Omental fat pad (tissue), 4 donors: ENCODE measurements at places on chromosomes 16 and 17.

- DNase-seq, result no peak
These were observed 2.7 kb upstream of the RRAD start for GRCh38 chr16:66927918-66928649.

DNA sequence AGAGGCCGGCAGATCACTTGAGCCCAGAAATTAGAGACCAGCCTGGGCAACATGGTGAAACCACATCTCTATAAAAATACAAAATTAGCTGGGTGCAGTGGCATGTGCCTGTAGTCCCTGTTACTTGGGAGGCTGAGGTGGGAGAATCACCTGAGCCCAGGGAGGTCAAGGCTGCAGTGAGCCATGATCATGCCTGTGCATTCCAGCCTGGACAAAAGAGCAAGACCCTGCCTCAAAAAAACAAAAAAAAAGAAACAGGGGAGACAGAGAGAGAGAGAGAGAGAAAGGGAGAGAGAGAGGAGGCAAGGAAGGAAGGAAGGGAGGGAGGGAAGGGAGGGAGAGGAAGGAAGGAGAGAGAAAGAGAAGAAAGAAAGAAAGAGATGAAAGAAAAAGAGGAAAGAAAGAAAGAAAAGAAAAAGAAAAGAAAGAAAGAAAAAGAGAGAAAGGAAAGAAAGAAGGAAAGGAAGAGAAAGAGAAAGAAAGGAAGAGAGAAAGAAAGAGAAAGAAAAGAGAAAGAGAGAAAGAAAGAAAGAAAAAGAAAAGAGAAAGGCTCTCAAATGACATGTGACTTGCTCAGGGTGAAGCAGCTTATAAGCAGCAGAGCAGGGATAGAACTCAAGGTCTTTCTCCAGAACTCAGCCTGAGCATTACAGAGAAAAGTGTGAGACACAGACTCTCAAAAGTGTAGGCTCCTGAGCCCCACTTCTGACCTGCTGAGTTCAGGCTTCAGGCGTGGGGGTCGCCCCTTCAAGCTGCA, 15.5 kb downstream of the CX3CL1 start:
- DNase-seq, result no peak

- DNase-seq, result no peak
These were observed 15.4 kb upstream of the KATNB1 start for GRCh38 chr16:57720142-57720575.

DNA sequence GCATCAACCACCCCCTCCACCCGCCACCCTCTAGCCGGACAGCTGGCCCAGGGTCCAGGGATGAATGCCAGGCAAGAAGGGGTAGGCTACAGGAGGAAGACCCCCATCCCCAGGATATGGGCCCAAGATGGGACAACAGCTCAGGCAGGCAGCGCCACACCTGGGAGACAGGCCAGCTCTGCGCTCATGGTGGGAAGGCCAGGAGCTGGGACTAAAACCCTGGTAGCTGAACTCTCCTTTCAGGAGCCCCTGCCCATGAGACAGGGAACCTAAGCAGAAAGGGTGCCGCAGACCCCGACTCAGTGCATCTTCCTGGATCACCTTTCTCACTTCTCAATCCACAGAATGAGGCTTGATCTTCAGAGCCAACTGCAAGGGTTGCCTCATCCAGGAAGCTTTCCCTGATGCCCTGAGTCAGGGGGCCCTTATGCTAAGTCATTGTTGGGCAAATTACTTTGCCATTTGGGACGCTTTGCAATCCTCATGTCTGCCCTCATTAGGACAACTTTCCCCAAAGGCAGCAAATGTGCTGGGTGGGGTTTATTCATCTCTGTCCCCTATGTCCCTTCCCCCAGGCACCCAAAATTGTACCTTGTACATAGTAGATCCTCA, 9.0 kb downstream of the ZDHHC1 start:
- no peak for DNase-seq

DNA sequence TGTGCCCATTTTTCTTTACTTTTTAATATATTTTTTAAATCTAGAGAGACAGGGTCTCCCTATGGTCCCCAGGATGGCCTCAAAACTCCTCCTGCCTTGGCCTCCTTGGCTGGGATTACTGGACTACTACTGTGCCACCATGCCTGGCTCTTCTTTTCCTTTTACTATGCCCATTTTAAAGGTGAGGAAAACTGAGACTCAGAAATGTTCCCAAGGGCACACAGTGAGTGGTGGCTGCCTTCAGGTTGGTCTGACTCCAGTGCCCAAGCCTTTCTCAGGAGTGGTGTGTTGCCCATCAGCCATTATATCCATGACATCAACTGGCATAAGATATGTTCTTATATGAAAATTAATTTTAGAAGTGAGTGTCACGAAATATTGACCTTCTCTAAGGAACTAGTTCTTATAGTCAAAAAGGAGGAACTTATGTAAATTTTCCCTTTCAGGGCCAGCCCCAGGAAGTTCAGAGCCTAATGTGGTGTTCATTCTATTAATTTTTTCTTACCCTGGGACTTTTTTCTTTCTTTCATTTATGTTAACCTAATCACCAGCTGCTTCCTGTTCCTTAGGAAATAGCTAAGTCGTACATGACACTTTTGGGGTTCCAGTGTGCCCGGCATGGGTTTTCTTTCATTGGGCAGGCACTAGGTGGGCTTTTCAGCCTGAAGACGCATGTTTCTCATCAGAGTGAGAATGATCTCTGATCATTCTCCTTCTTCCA, 17.9 kb upstream of the SPN start:
- DNase-seq, result no peak

DNA sequence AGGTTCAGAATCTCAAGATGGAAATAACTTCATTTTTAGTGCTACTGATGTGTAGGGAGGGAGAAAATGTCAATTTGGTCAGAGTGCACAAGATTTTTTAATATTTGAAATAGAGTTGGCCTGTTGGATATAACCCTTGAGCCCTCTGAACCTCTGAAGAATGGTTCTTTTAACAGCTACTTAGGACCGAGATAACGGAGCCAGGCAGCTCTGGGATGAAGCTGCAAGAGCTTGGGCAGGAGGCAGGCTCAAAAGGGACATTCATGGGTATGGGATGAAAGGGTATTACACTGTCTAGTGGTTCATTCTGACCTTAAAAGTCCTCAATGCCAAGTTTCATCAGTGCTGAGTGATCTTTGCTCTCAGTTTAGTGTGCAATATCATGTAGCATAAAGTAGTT, 111.4 kb upstream of the CPHXL start:
- no peak for DNase-seq

DNA sequence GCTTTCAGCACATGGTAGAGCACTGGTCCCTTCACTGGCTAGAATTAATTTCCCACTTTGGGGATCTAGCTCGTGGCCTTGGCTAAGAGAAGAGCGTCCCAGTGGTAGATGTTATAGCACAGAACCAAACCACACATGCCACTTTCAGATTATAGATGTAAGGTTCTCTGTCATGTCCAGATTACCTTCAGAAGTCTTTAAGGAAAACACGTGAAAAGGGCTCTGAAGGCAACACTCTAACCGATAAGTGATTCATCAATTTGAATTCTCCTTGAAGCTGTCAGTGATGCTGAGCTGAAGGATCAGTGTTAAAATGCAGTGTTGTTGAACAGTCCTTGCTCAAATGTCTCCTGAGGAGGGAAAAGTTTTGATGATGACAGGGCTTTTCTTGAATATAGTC, 43.5 kb upstream of the VPS4A start:
- no peak for DNase-seq

DNA sequence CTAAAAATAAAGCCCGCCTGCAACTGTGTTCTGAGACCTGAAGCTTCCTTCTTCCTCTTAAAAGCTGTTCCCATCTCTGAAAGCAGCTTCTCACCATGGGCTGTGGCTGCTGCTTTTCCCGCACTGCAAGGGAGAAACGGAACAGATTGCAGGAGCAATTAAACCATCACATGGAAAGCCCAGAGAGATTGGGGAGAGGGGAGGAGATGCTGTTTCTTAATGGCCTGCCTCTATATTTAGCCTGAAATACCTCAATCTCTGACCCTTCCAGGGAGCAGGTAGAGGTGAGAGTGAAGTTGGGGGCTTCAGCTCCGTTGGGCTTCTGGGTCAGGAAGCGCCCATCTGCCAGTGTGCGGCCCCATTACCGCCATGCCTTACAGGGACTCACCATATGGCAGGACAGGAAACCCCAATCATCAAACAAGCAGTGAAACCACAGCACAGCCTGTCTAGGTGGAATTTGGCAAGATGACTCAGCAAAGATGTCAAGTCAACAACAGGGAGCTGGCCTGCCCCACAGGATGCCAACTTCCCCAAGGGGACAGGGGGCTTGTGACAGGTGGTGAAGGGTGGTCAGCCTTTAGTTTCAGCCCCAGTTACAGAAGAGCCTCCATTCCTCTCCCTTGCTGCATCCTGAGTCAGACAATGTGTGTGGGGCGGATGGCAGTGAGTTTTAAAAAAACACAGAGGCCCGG, 286.6 kb upstream of the CCL2 start:
- DNase-seq, result no peak

DNA sequence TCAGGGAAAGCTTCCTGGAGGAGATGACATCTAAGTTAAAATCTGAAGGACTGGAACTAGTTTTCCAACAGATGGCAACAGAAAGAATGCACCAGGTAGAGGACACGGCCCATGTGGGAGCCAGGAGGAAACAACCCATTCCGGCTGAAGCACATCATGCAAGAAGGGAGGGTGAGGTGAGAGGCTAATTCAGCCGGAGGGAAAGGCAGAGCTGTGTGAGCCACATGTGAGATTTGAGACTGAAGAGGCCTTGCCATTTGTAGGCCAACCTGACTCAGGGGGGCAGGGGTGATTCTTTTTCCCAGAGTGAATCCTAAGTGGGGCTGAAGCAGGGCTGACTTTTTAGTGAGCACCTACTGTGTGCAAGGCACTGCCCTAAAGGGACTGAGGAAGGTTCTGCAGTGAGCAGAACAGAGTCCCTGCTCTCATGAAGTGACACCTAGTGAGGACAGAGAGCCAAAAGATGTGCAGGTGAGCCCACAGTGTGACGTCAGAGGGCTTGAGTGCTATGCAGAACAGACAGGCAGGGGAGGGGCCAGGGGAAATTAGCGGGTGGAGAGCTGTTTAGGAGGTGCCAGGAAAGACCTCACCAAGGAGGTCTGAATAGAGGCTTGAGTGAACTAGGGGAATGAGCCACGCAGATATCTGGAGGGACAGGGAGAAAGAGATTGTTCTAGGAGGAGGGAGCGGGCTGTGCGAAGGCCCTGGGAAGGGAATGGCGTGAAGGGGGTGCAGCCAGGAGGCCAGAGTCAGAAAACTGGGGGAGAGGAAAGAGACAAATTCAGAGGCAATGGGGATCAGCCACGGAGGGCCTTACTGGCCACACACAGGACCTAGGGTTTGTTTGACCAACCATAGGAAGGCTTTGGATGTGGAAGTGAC, 19.8 kb upstream of the IL21R start:
- no peak for DNase-seq

- no peak for DNase-seq
These were observed 125.3 kb downstream of the FTO start for GRCh38 chr16:53829186-53829747.

DNA sequence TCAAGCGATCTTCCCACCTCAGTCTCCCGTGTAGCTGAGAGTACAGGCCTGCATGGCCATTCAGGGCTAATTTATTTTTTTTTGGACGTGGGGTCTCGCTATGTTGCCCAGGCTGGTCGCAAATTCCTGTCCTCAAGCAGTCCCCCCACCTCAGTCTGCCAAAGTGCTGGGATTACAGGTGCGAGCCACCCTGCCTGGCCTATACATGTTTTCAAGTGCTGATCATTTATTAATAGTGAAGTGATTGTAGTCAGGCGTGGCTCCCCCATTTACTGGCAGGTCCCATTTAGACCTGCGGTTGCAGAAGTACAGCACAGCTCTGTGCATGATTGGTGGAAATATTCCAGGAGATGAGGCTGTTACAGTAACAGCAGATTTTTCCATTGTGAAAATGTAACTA, 8.4 kb downstream of the FOXK2 start:
- DNase-seq, result no peak

GRCh38 chr16:81568749-81569087, 124.1 kb downstream of the CMIP start:
- no peak for DNase-seq

DNA sequence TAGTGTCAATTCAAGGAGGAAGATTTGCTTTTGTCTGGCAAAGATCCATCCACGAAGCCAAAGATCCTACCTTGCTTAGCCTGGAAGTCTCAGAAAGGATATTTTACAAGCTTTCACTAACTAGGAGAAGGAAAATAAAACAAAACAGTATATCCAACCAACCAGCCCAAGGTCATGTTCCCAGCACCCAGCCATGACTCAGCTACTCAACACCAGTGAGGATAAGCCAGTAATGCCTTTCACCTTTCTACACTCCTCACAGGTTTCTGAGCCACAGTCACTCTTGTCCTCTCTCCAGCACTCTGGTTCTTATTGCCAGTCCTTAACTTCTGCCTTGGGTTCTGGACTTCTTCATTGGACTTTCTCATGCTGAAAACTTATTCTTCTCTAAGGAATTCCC, 116.2 kb downstream of the CDH11 start:
- no peak for DNase-seq

- no peak for DNase-seq
These were observed 33.0 kb upstream of the SEC14L1 start for GRCh38 chr17:77107506-77108433.

- DNase-seq, result no peak
These were observed 382.0 kb downstream of the GRIN2A start for GRCh38 chr16:9800186-9800738.

DNA sequence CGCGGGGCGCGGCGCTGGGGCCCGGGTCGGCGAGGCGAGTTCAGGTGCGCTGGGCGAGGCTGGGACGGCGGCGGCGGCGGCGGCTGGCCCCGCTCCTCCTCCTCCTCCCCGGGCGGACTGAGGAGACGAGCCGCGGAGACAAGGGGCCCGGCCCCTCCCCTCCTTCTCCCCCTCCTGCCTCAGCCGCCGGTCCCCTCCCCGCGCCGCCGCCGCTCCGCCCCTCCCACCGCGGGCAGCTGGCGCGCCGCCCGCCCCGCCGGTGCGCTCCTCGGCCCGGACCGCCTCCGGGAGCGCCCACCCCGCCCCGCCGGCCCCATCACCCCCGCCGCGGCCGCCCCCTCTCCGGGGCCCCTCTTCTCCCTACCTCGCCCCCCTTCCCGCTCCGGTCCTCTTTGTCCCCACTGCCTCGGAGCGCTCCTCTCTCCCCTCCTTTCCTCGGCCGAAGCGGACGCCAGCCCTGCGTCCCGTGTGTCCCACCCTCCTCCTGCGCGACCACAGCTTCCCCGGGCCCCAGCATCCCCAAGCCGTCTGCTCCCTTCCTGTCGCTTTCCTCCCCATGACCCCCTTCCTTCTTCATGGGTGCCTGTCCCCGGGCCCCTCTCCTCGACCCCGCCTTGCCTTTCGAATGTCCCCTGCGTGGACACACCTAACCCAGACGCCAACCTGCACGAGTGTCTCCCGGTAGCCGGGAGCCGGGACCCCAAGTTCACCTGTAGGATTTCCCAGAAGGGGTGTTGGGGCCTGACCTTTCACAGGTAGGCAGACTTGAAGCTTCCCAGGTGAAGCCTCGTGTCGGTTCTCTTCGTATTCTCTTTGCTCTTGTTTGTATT, at the start of gene TOX3:
TOX3 (minus strand) TSS at position 140 of the 830 bp plus-strand sequence. CDS start 420 bp downstream, outside the sequence.
- DNase-seq, result no peak

GRCh38 chr16:67551972-67552371, 10.4 kb upstream of the CTCF start:
- DNase-seq, result no peak
